ENCODE measurements at places on chromosomes 3 and 15.

DNA sequence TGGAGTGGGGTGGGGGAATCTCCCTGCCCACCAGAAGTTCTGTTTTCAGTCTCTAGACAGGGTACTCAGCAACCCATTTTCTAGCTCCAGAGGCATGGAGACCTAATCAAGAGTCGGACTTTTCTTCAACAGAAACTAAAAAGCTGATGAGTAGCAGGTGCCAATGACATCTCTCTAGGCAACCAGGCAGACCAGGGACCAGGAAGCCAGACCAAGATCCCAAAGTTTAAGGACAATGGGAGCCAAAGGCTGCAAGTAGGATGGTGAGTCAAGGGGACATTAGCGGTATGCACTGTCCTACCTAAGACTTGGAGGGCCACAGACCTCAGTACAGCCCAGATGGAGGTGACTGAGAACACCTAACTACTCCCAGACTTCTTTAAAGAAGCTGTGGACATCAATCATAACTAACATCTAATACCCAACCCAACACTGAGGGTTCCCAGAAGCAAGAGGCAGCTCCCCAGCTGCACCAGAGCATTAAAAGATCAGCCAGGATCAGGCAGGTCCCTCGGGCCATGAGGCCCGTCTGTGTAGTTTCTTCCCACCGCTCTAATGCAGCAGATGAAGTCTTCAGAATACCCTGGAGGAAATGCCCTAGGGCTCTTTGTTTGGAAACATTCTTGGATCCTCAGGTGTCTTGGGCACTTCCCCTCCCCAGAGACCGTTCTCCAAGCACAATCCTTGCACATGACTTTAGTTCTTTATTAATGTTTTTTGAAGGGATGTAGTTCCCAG lies 979 bp downstream of the CCDC71 start:
- no peak for DNase-seq

DNA sequence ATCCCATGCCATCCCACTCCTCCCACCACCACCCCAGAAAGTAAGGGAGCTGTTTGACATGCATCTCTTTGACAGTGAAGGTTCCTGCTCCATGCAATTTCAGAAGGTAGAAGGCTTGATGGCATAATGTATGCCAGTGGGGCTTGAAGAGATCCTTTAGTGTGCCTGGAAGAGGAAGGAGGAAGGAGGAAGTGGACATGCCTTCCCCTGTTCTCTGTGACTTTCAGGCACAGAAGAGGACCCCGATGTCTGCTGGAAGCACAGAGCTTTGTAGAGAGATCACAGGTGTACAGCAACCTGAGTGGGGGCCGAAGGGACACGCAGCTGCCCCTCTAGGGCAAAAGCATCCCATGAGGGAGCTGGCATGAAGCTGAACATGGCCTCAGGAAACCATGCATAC lies 171.6 kb downstream of the CD47 start:
- DNase-seq: no peak

DNA sequence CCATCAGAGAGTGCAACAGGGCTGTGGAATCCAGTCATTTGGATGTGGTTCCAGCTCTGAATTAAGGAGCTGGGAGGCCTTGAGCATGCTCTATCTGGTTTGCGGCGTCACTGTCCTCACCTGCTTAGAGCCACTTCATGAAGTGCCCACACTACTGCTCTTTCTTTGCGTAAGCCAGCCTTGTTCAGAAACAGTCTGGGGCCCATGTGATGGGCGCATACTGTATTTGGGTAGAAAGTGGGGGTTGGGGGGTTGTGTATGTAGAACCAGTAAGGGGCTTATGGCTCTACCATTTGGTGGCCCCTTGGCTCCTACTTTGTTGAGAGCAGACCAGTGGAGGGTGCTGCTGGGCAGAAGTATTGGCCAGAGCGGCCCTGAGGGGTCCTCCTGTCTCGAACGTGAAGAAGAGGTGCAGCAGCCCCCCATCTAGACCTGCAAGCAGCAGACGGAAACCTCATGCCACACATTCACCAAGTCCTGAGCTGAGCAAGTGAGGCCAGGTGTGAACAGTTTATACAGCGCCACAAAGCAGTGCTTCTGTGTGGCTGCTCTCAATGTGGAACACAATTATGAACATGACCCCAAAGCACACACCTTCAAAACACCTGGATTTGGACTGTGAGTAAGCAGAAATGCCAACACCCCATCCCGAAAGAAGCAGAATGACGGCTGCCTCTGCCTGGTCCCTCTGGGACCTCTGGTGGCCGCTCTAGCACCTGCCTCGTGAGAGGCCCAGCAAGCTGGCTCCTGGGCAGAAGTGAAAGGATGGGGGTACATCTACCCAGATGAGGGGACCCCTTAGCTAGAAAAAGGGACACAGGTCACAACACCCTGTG lies 26.6 kb downstream of the SRPRB start:
- DNase-seq: no peak

- DNase-seq: no peak
Measured at GRCh38 chr3:37620071-37620635, 241.5 kb upstream of the CTDSPL start.

DNA sequence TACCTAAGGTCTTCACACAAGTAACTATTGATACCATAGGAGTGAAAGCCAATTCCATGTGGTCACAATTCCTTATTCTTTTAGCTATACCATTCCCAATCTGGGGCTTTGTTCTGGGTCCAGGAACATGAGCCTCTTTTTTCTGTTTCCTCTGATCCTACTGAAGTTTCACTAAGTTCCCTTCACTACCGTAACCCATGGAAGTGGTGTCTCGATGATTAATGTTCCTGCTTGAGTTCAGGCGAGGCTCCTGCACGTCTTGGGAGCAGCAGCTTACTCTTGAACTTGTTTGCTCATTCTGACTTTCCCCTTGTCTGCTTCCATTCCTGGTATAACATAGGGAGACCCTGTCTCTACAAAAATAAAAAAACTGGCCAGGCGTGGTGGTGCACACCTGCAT lies 23.6 kb downstream of the ZNF592 start:
- no peak for DNase-seq

- DNase-seq: no peak
Measured at GRCh38 chr3:170331143-170331542, 26.4 kb upstream of the SKIL start.

GRCh38 chr3:59728587-59728908 lies 678.7 kb upstream of the CFAP20DC start:
- DNase-seq: no peak

- no peak for DNase-seq
Measured at GRCh38 chr3:47611576-47611975, 32.9 kb upstream of the CSPG5 start.

- DNase-seq: no peak
Measured at GRCh38 chr3:160725338-160725737, 30.7 kb upstream of the PPM1L start.

DNA sequence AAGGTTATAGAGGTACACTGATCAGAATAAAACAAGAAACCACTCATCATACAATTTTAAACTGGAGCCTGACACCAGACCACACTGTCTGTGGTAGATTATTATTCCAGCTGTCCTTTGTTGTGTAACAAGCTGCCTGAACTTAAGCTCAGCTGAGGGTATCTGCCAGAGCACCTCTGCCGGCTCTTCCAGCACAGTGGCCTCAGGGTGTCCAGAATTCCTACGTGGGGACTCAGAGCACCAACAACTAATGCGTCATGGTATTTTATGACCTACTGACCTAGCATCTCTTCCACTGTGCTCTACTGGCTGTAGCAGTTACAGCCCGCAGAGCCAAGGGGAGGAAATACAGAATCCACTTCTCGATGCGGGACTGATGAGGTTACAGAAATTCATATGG lies 15.6 kb upstream of the RAF1 start:
- DNase-seq: no peak

GRCh38 chr3:100230710-100231109 lies 30.1 kb upstream of the TBC1D23 start:
- no peak for DNase-seq

GRCh38 chr3:94336046-94336753 lies 273.3 kb downstream of the NSUN3 start:
- DNase-seq: peak; percentile 3

DNA sequence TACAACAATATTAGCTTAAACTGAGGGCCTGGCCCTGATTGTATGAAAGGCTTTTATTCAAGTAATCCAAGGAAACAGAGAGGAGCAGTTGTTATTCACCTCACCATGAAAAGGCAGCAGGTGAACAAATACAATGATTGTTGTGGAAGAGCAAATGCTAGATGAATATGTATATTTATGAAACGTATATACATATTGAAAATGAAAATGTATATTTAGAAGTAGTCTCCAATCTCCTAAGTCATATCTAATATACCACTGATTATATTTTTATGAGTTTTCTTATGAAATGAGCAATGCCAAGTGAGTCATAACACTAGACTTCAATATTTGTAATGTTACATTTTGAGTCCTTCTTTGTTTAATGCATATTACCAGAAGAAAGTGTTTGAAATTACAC lies 116.2 kb upstream of the KCNMB2 start:
- DNase-seq: no peak

DNA sequence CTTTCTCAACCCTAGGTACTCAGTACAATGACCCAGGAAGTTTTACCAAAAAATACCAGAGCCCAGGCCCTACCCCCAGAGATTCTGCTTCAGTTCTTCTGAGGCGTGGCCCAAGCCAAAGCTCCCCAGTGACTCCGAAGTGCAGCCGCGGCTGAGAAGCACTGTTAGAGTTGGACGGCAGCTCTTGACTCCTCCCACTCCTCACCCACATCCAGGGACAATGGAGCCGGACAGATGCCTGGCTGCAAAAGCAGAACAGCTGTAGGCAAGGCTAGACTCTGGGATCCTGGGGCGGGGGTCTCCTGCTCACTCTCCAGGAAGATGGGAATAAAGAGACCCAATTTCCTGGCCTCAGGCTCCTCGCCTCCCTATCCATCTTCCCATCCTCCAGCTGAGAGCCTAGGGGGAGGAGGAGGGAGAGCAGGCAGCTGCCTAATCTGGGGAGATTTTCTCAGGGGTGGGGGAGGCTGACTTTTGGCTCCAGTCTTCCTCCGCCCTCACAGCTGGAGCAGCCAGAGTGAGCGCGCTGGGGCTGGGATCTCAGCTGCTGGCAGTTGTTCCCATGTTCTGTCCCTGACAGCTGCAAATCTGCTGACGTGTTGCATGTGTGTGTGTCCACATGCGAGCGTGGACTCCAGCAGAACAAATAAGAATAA lies 223.8 kb downstream of the OPA1 start:
- DNase-seq: no peak

- DNase-seq: peak; percentile 66
Measured at GRCh38 chr3:169146179-169146665, 517.3 kb downstream of the MECOM start.

DNA sequence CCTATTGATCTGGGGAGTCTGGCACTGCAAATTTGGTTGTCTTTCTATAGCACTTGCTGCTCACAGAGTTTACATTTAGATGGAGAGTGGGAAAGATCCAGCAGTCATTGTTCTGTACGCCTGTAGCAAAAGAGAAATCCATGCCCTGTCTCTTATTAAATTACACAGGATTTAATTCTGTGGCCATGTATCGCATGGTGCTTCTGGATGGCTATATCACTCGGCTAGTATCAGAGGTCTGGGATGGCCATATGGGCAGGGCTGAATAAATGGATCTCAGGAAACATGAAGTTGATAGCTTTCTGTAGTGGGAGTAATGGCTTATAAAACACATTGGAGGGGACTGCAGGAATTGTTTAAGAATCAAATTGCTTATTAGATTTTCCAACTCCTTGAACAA lies 325.8 kb upstream of the DPH6 start:
- no peak for DNase-seq

DNA sequence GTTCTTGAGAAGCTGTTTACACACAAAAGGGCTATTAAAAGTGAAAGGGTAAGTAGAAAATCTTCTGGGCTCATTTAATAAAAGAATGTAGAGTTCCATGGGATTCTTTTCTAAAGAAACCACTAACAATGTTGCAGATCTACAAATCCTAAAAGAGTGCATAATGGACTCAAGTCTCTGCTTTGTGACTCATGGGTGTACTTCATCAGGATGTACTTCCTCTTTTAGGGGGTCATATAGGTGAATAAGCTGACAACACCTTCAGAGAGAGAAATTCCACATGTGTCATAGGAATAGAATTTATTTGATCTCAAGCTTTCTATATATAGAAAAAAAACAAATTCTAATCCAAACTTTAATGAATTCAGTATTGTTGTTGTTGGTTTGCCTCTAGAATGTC lies 355.5 kb downstream of the TIGIT start:
- no peak for DNase-seq

DNA sequence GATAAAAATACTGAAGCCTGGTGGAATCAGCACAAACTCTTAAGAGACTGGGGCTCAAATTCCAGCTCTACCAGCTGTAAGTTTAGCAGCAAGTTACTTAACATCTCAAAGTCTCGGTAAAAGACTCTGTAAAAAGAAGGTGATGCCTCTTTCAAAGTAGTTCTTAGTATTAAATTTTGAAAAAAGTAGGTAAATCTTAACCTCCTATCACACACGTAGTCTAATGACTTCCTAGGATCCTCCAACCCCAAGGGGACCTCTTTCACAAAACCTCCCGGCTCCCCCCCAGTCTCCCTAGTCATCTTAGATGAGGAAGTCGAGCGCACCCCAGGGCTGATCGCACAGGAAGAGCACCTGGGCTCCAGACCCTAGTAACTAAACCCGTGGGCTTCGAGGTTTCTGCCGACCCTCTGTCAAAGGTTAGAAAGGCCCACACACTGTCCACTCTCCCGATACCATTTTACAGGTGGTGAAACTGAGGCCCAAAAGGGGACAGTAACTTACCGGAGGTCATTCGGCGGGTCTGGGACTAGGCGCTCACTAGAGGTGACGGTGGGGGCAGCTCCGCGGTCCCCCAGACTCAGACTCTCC lies 427 bp downstream of the MBD4 start:
- DNase-seq: no peak

- peak; percentile 13 for DNase-seq
Measured at GRCh38 chr3:62277450-62277849, 95.9 kb downstream of the FEZF2 start.
